ENCODE measurements at places on chromosomes 7 and 10.
A peak's percentile ranks its signal among the peaks of the same experiment; 100 is the strongest.

DNA sequence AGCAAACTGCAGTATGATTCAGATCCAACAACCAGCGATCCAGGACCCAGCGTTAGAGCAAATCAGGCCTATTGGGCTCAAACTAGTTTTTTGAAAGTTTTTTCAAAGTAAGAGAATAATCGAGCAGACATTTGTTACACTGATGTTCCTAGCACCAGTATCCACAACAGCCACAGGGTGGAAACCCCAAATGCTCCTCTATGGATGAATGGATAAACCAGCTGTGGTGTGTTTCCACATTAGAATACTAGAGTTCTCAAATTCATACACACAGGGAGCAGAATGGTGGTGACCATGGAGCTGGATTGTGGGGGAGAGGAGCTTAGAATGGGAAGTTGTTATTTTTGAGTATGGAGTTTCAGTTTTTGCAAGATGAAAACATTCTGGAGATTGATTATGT is 60.7 kb downstream of the PDIA4 start:
- no peak for DNase-seq
- H3K27me3 ChIP-seq, result no peaks in the 10 kb centered on the region
- no peak overlapping the region for H3K27ac ChIP-seq

GRCh38 chr10:130553826-130554225 is 417.6 kb downstream of the GLRX3 start:
- no peak overlapping the region for H3K27ac ChIP-seq
- no peak overlapping the region for H3K4me3 ChIP-seq
- H3K4me1 ChIP-seq, result no peaks in the 10 kb centered on the region
- no peaks in the 10 kb centered on the region for H3K36me3 ChIP-seq
- DNase-seq, result no peak

GRCh38 chr7:45889367-45890067 is 1.2 kb downstream of the IGFBP1 start:
- no peak for DNase-seq
- no peaks in the 10 kb centered on the region for H3K4me1 ChIP-seq
- no peak overlapping the region for H3K27ac ChIP-seq
- H3K36me3 ChIP-seq, result no peaks in the 10 kb centered on the region

DNA sequence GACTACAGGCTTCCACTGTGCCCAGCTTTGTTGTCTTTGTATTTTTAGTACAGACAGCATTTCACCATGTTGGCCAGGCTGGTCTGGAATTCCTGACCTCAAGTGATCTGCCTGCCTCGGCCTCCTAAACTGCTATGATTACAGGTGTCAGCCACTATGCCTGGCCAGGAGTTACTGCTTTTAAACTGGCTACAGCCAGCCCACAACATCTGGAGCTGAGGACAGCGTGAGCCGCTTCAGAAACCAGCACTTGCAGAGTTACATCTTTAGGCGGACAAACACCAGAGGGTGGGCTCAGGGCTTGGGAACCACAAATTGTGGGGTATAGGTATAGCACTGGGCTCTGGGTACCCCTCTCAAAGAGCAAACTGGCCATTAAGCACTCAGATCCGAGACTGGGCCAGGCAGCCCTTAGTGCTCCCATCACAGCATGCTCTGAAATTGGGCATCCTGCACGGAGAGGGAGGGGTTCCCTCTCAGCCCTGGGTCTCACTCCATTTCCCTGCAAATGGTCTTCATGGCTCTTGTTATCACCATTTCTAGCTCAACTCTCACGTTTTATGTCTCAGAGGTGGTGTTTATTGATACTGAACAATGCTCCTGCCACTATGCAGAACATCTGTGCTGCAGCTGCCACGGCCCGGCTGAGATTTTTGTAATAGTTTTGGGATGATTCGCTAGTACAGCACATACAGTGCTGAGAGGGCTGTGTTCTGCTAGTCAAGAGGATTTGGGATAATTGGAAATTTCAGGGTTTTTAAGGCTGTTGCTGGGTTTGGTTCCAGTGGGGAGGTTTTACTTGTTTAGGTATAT is 146.4 kb upstream of the LYZL2 start:
- H3K27me3 ChIP-seq, result no peaks in the 10 kb centered on the region
- no peak overlapping the region for H3K27ac ChIP-seq
- no peaks in the 10 kb centered on the region for H3K4me1 ChIP-seq
- H3K4me3 ChIP-seq, result no peak overlapping the region

GRCh38 chr7:113875224-113875623 is 43.6 kb downstream of the PPP1R3A start:
- H3K4me3 ChIP-seq, result no peak overlapping the region
- DNase-seq, result no peak
- no peaks in the 10 kb centered on the region for H3K36me3 ChIP-seq
- H3K27ac ChIP-seq, result no peak overlapping the region
- H3K27me3 ChIP-seq, result no peaks in the 10 kb centered on the region
- no peaks in the 10 kb centered on the region for H3K4me1 ChIP-seq

DNA sequence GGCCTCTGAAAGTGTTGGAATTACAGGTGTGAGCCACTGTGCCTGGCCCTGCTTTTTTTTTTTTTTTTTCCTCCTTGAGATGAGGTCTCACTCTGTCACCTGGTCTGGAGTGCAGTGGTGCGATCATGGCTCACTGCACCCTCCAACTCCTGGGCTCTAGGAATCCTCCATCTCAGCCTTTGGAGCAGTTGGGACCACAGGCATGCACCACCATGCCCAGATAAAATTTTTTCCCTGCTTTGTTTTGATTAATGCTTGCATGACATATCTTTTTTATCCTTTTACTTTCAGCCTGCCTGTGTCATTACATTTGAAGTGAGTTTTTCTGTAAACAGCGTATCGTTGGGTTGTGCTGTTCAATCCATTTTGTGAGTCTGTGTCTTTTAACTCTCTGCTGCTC is 97.0 kb downstream of the ANKRD61 start:
- no peak for DNase-seq
- H3K4me3 ChIP-seq, result no peak overlapping the region
- H3K27me3 ChIP-seq, result no peaks in the 10 kb centered on the region
- H3K27ac ChIP-seq, result no peak overlapping the region
- peaks cover 27% of the 10 kb centered on the region for H3K4me1 ChIP-seq

GRCh38 chr10:52252307-52252706 is 61.8 kb upstream of the DKK1 start:
- DNase-seq, result no peak
- H3K4me1 ChIP-seq, result no peaks in the 10 kb centered on the region
- H3K4me3 ChIP-seq, result no peak overlapping the region
- H3K27me3 ChIP-seq, result no peaks in the 10 kb centered on the region

DNA sequence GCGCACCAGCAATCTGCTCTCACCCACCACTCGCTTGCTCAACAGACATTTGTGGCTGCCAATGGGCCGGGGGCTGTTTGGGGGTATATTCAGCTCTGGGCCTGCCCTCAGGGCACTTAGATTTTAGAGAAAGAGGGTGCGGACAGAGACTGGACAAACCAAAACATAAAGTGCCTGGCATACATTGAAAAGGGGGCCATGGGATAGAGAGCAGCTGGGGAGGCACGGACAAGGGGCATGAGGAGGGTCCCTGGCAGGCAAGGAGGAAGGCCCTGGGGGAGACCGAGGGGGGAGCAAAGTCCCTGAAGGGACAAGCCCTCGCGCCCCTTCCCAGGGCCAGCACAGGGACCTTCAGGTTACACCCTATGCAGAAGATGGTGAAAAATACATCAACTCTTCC is 43.5 kb downstream of the CLRN3 start:
- H3K27me3 ChIP-seq, result peaks cover 5% of the 10 kb centered on the region
- no peak overlapping the region for H3K27ac ChIP-seq
- no peak overlapping the region for H3K4me3 ChIP-seq
- DNase-seq, result no peak

GRCh38 chr10:72257051-72257892 is 16.5 kb upstream of the DDIT4 start:
- no peaks in the 10 kb centered on the region for H3K36me3 ChIP-seq
- DNase-seq, result no peak
- H3K4me1 ChIP-seq, result peaks cover 87% of the 10 kb centered on the region
- peak overlapping the region; percentile 67 for H3K4me3 ChIP-seq
- H3K27me3 ChIP-seq, result no peaks in the 10 kb centered on the region

All from naive thymus-derived CD8-positive, alpha-beta T cell (primary cell).